Cardiac muscle cell (in vitro differentiated cells and primary cell): ENCODE measurements at places on chromosomes 16 and 17.

GRCh38 chr16:68236826-68237242 lies 907 bp upstream of the ESRP2 start:
- DNase-seq = no peak
- peaks cover 39% of the 10 kb centered on the region for H3K27me3 ChIP-seq
- peak overlapping the region; percentile 38 for H3K4me3 ChIP-seq
- H3K4me1 ChIP-seq = peaks cover 13% of the 10 kb centered on the region

- DNase-seq = no peak
- H3K36me3 ChIP-seq = peaks cover 40% of the 10 kb centered on the region
- peak overlapping the region; percentile 25 for H3K27ac ChIP-seq
- H3K4me3 ChIP-seq = no peak overlapping the region
- H3K27me3 ChIP-seq = no peaks in the 10 kb centered on the region
- H3K4me1 ChIP-seq = peaks cover 16% of the 10 kb centered on the region
These were observed 7.9 kb downstream of the TIMM22 start for GRCh38 chr17:1004769-1005295.

GRCh38 chr17:39928858-39929645 lies 1.5 kb downstream of the LRRC3C start:
- no peak overlapping the region for H3K4me3 ChIP-seq
- H3K4me1 ChIP-seq = peaks cover 22% of the 10 kb centered on the region
- H3K27me3 ChIP-seq = no peaks in the 10 kb centered on the region
- H3K27ac ChIP-seq = peak overlapping the region; percentile 35

- H3K27ac ChIP-seq = no peak overlapping the region
- DNase-seq = no peak
- H3K4me1 ChIP-seq = no peaks in the 10 kb centered on the region
- no peaks in the 10 kb centered on the region for H3K27me3 ChIP-seq
These were observed 118.1 kb downstream of the TNFRSF13B start for GRCh38 chr17:16853661-16854320.

- no peak overlapping the region for H3K27ac ChIP-seq
- no peaks in the 10 kb centered on the region for H3K36me3 ChIP-seq
- H3K4me3 ChIP-seq = no peak overlapping the region
- H3K4me1 ChIP-seq = peaks cover 5% of the 10 kb centered on the region
- no peak for DNase-seq
- H3K27me3 ChIP-seq = peaks cover 13% of the 10 kb centered on the region
These were observed 241.8 kb downstream of the RBFOX3 start for GRCh38 chr17:79369001-79369400.
